ENCODE measurements at places on chromosomes 11 and 22.

DNA sequence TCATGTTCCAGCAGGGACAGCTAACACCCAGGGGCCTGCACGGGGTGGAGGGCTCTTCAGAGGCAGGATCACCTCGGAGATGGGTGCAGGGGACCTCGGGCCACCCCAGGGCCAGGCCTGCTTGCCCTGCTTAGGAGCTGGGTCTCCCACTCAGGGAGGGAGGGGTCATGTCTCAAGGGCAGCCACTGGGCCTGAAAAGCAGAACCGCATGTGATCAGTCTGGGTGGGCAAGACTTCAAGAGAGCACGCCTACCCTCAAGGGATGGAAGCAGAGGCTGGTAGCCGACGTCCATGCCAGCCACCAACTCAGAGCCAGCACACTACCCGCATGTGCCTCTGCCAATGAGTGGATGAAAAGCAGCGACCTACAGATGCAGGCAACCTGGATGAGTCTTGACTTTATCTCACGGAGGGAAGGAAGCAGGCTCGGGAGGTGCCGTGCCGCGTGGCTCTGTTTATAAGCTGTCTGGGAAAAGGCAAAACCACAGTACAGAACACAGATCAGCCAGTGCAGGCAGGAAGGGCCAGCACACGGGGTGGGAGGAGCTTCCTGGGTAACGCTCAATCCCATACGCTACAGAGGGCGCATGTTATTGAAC, 16.0 kb downstream of the TBX1 start:
- no peaks in the 10 kb centered on the region for H3K27me3 ChIP-seq
- no peak for DNase-seq
- H3K36me3 ChIP-seq = no peaks in the 10 kb centered on the region
- H3K4me3 ChIP-seq = no peak overlapping the region
- no peak overlapping the region for H3K27ac ChIP-seq

GRCh38 chr11:111530091-111530490, 10.4 kb upstream of the LAYN start:
- H3K27ac ChIP-seq = no peak overlapping the region
- no peaks in the 10 kb centered on the region for H3K36me3 ChIP-seq
- no peak for DNase-seq
- H3K27me3 ChIP-seq = no peaks in the 10 kb centered on the region

GRCh38 chr22:36770513-36771231, 5.2 kb downstream of the IFT27 start:
- DNase-seq = no peak
- no peak overlapping the region for H3K27ac ChIP-seq
- H3K36me3 ChIP-seq = no peaks in the 10 kb centered on the region
- H3K4me1 ChIP-seq = peaks cover 6% of the 10 kb centered on the region

GRCh38 chr11:114302663-114303062, 6.5 kb downstream of the NNMT start:
- no peaks in the 10 kb centered on the region for H3K36me3 ChIP-seq
- 0 out of 2 replicates have a peak, but pooled peaks cover 2% of the 10 kb centered on the region for H3K27me3 ChIP-seq
- DNase-seq = no peak
- no peaks in the 10 kb centered on the region for H3K4me1 ChIP-seq

DNA sequence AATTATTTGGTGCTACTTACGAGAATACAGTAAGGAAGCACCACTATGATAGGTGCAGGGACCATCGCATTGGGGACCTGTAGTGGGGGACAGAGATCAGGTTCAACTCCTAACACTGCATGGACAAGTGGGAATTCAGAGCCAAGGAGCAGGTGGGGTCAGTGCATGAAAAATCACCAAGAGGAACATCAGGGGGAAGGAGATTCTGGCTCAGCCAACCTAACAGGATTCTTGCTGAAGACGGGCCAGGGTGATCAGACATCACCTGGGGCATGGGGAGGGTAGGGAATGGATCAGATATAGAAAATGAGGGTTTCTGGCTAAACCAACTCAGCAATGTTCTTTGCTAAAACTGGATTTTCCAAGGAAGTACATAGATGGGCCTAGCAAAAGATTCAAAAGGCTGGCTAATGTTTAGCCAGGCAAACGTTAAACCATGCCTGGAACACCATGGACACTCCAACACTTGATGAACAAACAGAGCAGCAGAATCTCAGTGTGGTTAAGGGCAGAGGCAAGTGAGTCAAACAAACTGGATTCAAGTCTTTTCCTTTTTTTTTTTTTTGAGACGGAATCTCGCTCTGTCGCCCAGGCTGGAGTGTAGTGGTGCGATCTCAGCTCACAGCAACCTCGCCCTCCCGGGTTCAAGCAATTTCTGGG, 70.0 kb downstream of the MICAL3 start:
- no peak for DNase-seq
- H3K27ac ChIP-seq = no peak overlapping the region
- 0 out of 2 replicates have a peak, but pooled peaks cover 4% of the 10 kb centered on the region for H3K4me1 ChIP-seq
- peaks cover 5% of the 10 kb centered on the region for H3K36me3 ChIP-seq
- H3K4me3 ChIP-seq = no peak overlapping the region
- no peaks in the 10 kb centered on the region for H3K27me3 ChIP-seq

DNA sequence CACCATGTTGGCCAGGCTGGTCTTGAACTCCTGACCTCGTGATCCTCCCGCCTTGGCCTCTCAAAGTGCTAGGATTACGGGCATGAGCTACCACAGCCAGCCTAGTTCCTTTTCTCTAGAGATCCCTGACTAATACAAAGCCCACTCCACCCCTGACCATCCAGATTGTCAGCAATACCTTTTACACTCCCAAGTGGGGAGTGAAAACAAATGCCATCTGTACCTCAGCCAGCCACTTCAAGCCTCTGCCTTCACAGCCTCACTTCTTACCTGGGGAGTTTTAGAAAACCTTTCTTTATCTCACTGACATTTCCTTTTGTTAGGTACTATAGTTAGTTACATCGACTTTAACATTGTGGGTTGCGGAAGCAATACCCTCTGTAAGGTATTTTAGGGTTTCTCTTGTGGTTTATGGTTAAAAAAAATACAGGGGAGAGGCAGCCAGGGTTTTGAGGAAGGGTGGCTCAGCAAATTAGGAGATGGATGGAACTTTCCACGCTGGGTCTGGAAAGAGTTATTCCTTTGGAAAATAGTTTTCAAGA, 8.9 kb downstream of the TOM1 start:
- H3K27me3 ChIP-seq = no peaks in the 10 kb centered on the region
- H3K4me3 ChIP-seq = peak overlapping the region; percentile 28
- peak; percentile 88 for DNase-seq

GRCh38 chr22:36571991-36572390, 43.0 kb upstream of the EIF3D start:
- no peak overlapping the region for H3K4me3 ChIP-seq
- no peaks in the 10 kb centered on the region for H3K4me1 ChIP-seq
- no peak for DNase-seq
- H3K27me3 ChIP-seq = no peaks in the 10 kb centered on the region

DNA sequence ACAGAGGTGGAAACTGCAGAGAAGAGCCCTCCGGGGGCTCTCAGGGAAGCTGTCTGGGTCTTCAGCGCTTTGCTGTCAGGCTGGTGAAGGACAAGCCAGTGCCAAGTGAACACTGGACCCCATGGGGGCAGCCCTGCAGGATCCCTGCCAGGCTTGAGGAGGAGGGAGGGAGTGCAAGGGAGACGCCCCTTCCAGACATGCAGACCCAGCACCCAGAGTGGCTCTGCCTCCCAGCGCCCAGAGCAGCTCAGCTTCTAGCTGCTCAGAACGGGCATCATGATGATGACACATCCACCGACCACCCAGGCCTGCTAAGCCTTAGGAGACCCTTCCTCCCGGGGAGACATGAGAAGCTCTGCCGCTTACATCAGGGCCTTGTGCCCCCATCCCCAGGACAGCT, 39.7 kb downstream of the TBX1 start:
- H3K36me3 ChIP-seq = no peaks in the 10 kb centered on the region
- H3K27me3 ChIP-seq = no peaks in the 10 kb centered on the region
- no peak overlapping the region for H3K4me3 ChIP-seq
- H3K4me1 ChIP-seq = no peaks in the 10 kb centered on the region
- DNase-seq = no peak

DNA sequence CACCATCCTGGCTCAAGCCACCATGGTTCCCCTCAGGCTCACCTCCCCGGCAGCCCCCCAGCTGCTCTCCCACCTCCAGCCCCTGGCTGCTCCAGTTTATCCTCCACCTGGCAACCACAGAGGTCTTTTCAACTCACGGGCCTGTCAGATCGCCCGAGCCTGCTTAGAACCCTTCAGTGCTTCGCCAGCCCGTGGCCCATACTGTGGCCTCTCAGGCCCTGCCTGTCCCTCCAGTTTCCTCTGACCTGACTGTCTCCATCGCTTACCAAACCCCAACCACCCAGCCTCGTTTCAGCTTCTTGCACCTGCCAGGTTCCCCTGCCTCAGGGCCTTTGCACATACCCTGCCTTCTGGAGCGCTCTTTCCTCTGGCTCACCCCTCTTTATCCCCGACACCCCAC, 6.9 kb downstream of the KCNC1 start:
- no peak for DNase-seq
- no peaks in the 10 kb centered on the region for H3K4me1 ChIP-seq
- no peak overlapping the region for H3K4me3 ChIP-seq

DNA sequence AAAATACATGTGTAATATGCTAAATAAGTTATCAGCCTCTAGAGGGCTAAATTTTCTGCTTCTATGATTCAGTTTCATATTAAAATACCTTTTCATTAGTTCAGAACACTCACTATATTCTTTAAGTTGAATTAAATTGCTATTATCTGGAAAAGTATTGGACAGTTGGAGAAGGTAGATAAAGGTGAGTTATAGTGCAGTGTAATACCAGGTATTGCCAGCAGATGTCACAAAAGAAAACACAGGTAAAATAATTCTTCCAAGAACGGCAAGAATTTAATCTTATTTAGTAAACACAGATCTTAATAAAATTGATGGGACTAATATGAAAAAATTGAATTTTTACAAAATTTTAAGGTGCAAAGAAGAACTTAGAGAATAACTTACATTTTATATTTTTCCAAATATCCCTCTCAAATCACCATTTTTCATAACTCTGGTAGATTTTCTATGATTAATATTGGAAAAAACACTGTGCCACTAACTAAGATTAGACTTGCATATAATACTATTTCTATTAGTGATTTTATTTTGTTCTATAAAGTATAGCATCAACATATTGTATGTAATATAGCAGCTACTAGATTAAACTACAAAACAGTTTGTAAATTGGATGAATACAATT, 1.7 kb upstream of the LRRC4C start:
- no peak overlapping the region for H3K27ac ChIP-seq
- H3K27me3 ChIP-seq = peaks cover 2% of the 10 kb centered on the region
- no peak for DNase-seq
- H3K36me3 ChIP-seq = no peaks in the 10 kb centered on the region
- no peak overlapping the region for H3K4me3 ChIP-seq

GRCh38 chr22:27654546-27655445, 146.8 kb downstream of the MN1 start:
- no peak overlapping the region for H3K27ac ChIP-seq
- H3K36me3 ChIP-seq = no peaks in the 10 kb centered on the region
- no peaks in the 10 kb centered on the region for H3K27me3 ChIP-seq
- no peaks in the 10 kb centered on the region for H3K4me1 ChIP-seq
- DNase-seq = no peak
- H3K4me3 ChIP-seq = no peak overlapping the region

GRCh38 chr22:20430720-20431510, 6.7 kb downstream of the SCARF2 start:
- peaks cover 8% of the 10 kb centered on the region for H3K4me1 ChIP-seq
- H3K36me3 ChIP-seq = no peaks in the 10 kb centered on the region
- H3K4me3 ChIP-seq = no peak overlapping the region
- H3K27ac ChIP-seq = no peak overlapping the region

GRCh38 chr11:132253469-132254264, 883.3 kb downstream of the NTM start:
- H3K4me1 ChIP-seq = no peaks in the 10 kb centered on the region
- no peak overlapping the region for H3K4me3 ChIP-seq
- H3K27ac ChIP-seq = no peak overlapping the region
- no peaks in the 10 kb centered on the region for H3K36me3 ChIP-seq
- no peak for DNase-seq
- H3K27me3 ChIP-seq = no peaks in the 10 kb centered on the region

Measured in GM12878 (cell line).